K562 (cell line): ENCODE measurements at places on chromosomes 12 and 14. TPM values are rescaled to one million over a fixed set of nuclear protein-coding genes. Genes with fewer than 3 reads are reported as not detected.

Gene RPGRIP1
- total RNA-seq: 0.31 and 0.47 TPM in 2 replicates

DNA sequence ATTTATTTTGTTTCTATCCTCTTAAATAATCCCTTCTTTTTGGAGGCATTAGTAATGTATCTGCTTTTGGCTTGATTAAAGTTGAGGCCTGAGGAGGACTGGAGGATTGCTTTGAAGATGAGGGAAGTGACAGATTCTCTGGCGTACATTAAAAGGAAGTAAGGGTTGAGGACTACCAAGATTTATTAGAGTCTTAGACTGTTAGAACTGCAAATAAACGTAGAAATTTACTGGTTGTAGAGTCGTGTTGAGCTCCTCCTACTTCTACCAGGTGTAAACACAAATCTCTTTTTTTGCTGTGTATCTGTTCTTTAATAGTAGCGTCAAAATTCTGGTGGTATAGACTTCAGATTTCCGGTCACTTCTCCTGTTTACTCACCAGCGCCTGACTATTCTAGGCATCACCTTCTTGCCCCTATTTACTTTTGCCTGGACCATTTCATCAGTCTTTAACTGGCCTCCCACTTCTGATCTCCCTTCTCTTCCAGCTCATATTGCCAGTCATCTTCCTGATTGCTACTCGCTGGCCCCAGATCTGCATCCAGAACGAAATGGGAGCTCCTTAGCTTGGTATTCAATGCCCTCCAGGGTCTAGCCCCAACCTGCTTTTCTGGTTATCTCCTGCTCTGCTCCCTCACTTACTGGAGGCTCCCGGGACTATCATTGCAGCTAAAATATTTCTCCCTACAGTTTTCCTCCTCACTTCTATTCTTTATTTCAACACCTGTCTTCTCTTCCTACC is 8.4 kb upstream of the EID3 start:
- no peaks in the 10 kb centered on the region; the same call in 1 of the 3 replicates for H3K4me1 ChIP-seq
- DNase-seq: no peak
- H3K36me3 ChIP-seq: peaks cover 85% of the 10 kb centered on the region
- H3K27me3 ChIP-seq: no peaks in the 10 kb centered on the region
- H3K4me3 ChIP-seq: no peak overlapping the region

GRCh38 chr14:103428723-103429556 is 43.7 kb downstream of the MARK3 start:
- peak overlapping the region; percentile 79; the same call in 2 of the 3 replicates for H3K27ac ChIP-seq
- DNase-seq: no peak
- H3K4me1 ChIP-seq: peaks cover 3% of the 10 kb centered on the region
- no peaks in the 10 kb centered on the region for H3K27me3 ChIP-seq
- peaks cover 36% of the 10 kb centered on the region; the same call in 2 of the 3 replicates for H3K36me3 ChIP-seq

DNA sequence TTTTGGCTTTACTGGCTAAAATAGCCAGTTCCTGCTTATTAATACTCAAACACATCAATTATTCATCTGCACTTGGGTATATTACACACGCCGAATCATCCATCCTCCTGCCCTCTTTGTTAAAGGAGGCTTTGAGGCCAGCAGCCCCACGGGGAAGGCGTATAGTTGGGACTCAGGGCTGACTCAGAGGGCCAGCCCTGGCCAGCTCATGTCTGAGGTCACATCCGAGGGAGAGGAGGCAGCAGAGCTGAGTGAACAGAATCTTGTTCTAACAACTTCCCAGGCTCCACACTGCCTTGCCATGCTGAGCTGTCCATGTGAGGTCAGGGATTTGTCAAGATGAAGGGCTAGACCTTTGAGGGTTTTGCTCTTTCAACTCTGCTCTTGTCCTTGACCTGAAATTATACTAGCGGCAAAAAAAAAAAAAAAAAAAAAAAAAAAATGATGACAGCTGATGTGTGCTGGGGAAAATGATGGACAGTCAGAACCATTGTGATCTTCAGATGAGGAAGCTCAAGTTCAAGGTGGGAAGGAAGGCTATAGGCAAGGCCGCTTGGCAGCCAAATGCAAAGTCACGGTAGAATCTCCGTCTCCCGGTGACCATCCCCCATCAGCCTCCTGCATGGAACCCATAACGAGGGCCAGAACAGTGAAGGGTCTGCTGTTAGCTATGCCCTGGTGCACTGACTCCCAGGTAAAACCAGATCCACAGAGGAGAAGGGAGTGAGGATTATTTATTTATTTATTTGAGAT is 12.5 kb upstream of the MARK3 start:
- no peaks in the 10 kb centered on the region for H3K36me3 ChIP-seq
- H3K27ac ChIP-seq: peak overlapping the region; percentile 63
- no peak overlapping the region for H3K4me3 ChIP-seq
- H3K27me3 ChIP-seq: no peaks in the 10 kb centered on the region
- H3K4me1 ChIP-seq: peaks cover 13% of the 10 kb centered on the region; the same call in 2 of the 3 replicates
- peak; percentile 51 for DNase-seq

DNA sequence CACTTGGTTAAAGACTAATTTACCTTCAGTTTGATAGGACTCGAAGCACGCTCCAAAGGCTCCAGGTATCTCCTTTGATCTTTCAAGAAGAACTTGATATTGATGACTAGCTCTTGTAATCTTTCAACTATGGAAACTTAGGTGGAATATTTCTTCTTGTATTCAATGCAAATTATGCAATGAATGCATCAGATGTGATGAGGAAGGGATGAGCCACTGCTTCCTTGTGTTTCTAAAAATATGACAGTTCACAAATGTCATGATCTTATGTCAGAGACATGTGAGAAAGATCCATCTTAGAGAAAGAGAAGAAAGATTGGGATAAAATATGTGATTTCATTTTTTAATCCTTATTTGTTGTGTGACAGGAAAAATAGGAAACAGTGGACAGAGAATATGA is 9.9 kb downstream of the RNASE9 start:
- no peaks in the 10 kb centered on the region for H3K27me3 ChIP-seq
- H3K36me3 ChIP-seq: no peaks in the 10 kb centered on the region
- no peak for DNase-seq
- H3K27ac ChIP-seq: no peak overlapping the region
- no peak overlapping the region for H3K4me3 ChIP-seq

DNA sequence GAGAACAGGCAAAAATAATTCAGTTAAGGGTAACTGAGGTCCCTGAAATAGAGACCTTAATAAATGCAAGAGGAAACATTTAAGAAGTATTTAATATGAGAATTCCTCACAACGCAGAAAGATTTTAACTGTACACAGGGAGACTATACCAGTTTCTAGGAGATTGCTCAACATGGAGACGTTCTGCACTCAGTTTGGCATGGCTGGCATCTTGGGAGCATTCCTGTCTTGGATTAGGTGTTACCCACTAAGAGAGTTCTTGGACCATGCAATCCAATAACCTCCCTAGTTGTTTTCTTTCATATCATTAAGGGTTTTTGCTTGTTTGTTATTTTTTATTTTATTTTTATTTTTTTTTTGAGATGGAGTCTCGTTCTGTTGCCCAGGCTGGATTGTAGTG is 302.4 kb downstream of the NELL2 start:
- no peaks in the 10 kb centered on the region for H3K27me3 ChIP-seq
- no peaks in the 10 kb centered on the region for H3K36me3 ChIP-seq
- H3K27ac ChIP-seq: no peak overlapping the region
- no peak for DNase-seq

DNA sequence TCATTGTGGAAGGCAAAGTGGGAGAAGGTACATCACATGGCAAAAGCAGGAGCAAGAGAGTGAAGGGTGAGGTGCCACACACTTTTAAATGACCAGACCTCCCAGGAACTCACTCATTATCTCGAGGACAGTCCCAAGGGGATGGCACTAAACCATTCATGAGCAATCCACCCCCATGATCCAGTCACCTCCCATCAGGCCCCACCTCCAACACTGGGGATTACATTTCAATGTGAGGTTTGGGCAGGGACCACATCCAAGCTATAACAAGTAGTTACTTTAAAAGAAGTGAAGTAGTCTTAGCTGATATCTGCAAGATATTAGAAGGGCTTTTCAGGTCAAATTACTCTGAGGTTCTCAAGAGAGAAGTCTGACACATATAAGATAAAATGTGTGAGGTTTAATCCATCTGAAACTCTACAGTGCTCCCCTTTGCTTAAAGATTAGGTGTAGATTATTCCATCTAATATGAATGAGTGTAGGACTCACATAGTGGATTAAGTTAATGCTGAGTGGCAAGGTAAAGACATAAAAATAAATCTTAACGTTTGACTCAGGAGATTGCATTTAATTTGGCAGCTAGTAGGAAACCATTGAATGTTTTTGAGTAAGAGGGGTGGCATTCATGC is 130.8 kb downstream of the TMX1 start:
- no peaks in the 10 kb centered on the region for H3K4me1 ChIP-seq
- H3K4me3 ChIP-seq: no peak overlapping the region
- no peaks in the 10 kb centered on the region for H3K27me3 ChIP-seq
- DNase-seq: no peak

GRCh38 chr14:60654334-60654821 is 5.1 kb upstream of the SIX1 start:
- peaks cover 22% of the 10 kb centered on the region for H3K4me1 ChIP-seq
- H3K4me3 ChIP-seq: no peak overlapping the region
- no peak for DNase-seq
- H3K27me3 ChIP-seq: peaks cover 24% of the 10 kb centered on the region
- H3K27ac ChIP-seq: no peak overlapping the region

DNA sequence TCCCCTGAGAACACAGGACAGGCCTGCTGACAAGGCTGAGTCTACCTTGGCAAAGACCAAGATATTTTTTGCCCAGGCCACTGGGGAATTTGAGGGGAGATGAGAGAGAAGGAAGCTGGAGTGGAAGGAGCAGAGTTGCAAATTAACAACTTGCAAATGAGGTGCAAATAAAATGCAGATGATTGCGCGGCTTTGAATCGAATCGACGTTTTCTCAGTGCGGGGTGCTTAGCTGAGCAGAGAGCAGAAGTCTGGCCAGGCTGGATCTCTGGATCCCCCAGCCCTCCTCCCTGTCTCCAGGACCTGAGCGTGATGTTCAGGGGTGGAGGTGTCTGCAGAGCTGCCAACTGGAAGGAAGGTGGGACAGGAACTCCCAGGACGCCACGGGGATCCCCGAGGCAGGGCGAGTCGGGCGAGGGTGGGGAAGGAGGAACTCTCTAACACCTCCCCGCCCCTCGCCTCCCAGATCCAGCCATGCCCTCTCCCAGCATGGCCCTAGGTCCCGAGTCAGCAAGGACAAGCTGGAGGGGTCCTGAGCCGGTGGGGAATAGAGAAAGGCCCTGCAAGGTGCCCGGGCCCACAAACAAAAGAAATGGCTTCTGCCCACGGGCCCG is 527 bp upstream of the CARMIL3 start:
- peak overlapping the region; percentile 43 for H3K4me3 ChIP-seq
- H3K36me3 ChIP-seq: no peaks in the 10 kb centered on the region
- no peak for DNase-seq
- no peak overlapping the region for H3K27ac ChIP-seq
- H3K27me3 ChIP-seq: no peaks in the 10 kb centered on the region

- no peaks in the 10 kb centered on the region for H3K27me3 ChIP-seq
- no peak overlapping the region for H3K4me3 ChIP-seq
- H3K4me1 ChIP-seq: no peaks in the 10 kb centered on the region
- H3K27ac ChIP-seq: no peak overlapping the region
These were observed 19.9 kb downstream of the CCND2 start for GRCh38 chr12:4293299-4293965.

Gene HCAR1
- total RNA-seq: not detected in 2 replicates

Gene TAS2R9
- not detected in 2 replicates for total RNA-seq

DNA sequence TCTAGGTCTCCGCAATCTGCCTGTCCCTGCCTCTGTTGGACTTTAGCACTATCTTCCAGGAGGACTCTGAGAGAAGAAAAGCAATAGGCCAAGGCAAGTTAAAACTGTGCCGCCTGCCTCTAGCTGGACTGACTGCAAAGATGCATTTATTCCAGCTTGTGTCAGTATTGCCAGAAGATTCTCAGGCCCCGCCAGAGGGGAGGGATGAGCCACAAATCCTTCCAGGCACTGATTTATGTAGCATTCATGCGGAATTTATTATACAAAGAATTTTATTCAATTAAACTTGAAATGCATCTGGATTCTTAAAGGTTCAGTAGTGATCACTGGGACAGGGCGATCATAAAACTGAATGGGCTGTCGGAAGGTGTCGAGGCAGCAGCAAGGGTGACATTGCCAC is 19.8 kb downstream of the MMAB start:
- H3K4me1 ChIP-seq: no peaks in the 10 kb centered on the region; the same call in 1 of the 2 replicates
- no peak for DNase-seq
- no peak overlapping the region for H3K4me3 ChIP-seq
- no peaks in the 10 kb centered on the region; the same call in 2 of the 3 replicates for H3K36me3 ChIP-seq
- H3K27me3 ChIP-seq: peaks cover 36% of the 10 kb centered on the region

DNA sequence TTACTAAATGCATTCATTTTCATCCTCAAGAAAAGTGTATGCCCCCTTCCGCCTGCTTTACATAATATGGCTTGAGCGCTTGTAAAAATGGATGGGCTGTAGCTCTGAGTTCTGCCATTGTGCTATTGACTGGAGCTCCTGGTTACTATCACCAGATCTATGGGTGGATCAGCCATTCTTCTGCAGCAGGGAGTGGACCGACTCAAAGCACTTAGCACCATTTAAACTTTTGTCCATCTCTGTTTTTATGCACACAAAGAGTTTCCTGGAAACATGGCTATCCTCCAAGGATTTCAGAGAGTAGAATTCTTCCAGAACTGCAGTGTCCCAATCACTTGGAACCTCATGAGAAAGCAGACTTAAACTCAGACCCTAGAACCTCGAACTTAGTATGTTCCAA is 4.5 kb upstream of the NUMB start:
- H3K4me3 ChIP-seq: no peak overlapping the region
- DNase-seq: peak; percentile 8
- no peaks in the 10 kb centered on the region for H3K27me3 ChIP-seq
- H3K36me3 ChIP-seq: no peaks in the 10 kb centered on the region

Gene GALNT8
- 0.07 TPM in 1 of 2 replicates, not detected in the other for total RNA-seq

GRCh38 chr12:53508534-53509170 is 1.4 kb upstream of the NPFF start:
- peaks cover 7% of the 10 kb centered on the region for H3K4me1 ChIP-seq
- peak; percentile 90 for DNase-seq
- peaks cover 58% of the 10 kb centered on the region; the same call in 2 of the 3 replicates for H3K36me3 ChIP-seq
- H3K27me3 ChIP-seq: no peaks in the 10 kb centered on the region; the same call in 2 of the 3 replicates

GRCh38 chr14:75428230-75429104 is 645 bp downstream of the JDP2 start:
- H3K36me3 ChIP-seq: no peaks in the 10 kb centered on the region
- H3K4me1 ChIP-seq: peaks cover 16% of the 10 kb centered on the region
- peak overlapping the region; percentile 51 for H3K4me3 ChIP-seq
- DNase-seq: peak; percentile 31
